ENCODE measurements at places on chromosomes 1 and 21.

- no peaks in the 10 kb centered on the region for H3K36me3 ChIP-seq
- H3K4me3 ChIP-seq: no peak overlapping the region
- H3K27me3 ChIP-seq: no peaks in the 10 kb centered on the region
- no peak overlapping the region for H3K27ac ChIP-seq
- no peak for DNase-seq
Measured at GRCh38 chr1:26496861-26497260, 24.6 kb downstream of the HMGN2 start.

GRCh38 chr1:244346972-244347618 is 104.6 kb downstream of the ADSS2 start:
- no peaks in the 10 kb centered on the region for H3K36me3 ChIP-seq
- H3K27ac ChIP-seq: no peak overlapping the region
- no peak for DNase-seq
- H3K4me1 ChIP-seq: no peaks in the 10 kb centered on the region

DNA sequence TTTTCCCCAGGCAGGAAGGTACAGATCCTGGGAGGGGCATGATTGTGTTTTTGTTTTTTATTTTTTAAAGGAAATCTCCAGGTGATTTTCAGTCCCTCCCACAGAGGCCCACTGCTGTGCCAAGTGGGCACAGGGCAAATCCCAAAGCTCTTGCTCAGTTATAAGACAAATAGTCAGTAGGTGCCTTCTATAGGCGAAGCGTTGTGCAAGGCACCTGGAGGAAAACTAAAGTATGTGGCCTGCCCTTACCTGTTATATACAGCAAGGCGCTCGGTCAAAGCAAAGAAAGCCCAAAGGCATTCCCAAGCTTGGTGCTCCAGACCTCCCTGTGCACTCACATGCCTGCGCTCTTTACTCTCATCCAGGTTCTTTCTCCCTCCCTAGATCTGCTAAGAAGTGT is 81.0 kb downstream of the KCNJ15 start:
- no peak overlapping the region for H3K4me3 ChIP-seq
- H3K36me3 ChIP-seq: no peaks in the 10 kb centered on the region
- H3K4me1 ChIP-seq: no peaks in the 10 kb centered on the region

DNA sequence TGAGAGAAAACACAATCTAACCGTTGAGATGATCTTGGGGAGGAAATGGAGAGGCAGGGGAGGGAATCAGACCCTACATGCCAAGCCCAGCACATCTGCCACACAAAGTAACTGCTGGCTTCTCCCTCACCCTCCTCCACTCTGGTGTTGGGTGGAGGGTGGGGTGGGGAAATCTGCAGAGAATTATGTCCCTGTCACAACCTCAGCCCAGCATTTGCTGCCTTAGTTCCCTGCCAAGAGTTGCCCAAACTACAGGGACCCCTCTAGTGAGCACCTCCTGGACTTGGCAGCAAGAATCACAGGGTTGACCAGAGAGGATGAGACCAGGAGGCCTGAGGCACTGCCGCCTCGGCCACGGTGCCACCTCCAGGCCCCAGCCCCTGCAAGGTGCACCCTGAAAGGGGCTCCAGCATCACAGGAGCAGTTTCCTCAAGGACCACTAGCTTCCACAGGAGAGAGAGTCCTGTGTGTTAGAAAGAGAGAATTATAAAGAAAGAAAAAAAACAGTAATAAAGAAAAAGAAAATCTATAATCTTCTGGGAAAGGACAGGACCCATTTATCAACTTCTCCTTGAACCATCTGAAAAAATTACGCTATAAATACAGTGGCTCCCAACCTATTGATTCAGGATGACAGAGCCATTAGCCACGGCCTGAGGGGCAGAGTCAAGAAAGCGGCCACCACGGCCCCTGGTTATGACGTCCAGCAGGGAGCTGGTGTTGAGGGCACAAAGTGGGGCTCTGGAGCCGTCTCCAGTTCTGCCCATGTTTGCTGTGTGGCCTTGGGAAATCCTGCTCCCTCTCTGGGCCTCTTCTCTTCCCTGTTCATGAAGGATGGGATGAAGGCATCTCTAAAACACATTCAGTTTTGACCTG is 451.7 kb downstream of the MATN1 start:
- H3K4me1 ChIP-seq: no peaks in the 10 kb centered on the region
- H3K27ac ChIP-seq: no peak overlapping the region
- H3K4me3 ChIP-seq: no peak overlapping the region
- H3K27me3 ChIP-seq: no peaks in the 10 kb centered on the region
- H3K36me3 ChIP-seq: no peaks in the 10 kb centered on the region

DNA sequence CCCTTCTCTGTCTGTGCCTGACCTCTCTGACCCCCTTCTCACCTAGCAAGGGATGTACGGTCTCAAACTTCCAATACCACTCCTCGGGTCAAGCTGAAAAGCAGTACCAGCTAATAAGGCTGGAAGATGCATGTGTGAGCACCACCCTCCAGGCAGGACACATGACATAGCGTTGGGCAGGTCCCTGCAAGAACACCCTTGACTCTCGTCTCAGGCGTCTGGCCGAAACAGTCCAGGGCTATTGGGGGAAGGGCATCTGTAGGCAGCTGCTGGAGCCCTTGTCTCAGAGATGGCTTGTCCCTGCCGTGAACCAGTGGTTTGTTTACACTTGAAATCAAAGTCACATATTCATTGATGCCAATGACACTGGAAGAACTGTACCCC is 56.5 kb downstream of the CD46 start:
- no peak overlapping the region for H3K4me3 ChIP-seq
- no peak overlapping the region for H3K27ac ChIP-seq
- no peak for DNase-seq
- peaks cover 41% of the 10 kb centered on the region for H3K4me1 ChIP-seq
- peaks cover 64% of the 10 kb centered on the region for H3K36me3 ChIP-seq
- H3K27me3 ChIP-seq: no peaks in the 10 kb centered on the region

GRCh38 chr1:108504447-108504846 is 54.3 kb downstream of the NBPF6 start:
- H3K36me3 ChIP-seq: no peaks in the 10 kb centered on the region
- H3K4me1 ChIP-seq: peaks cover 24% of the 10 kb centered on the region
- H3K4me3 ChIP-seq: no peak overlapping the region
- peaks cover 3% of the 10 kb centered on the region for H3K27me3 ChIP-seq

- peaks cover 94% of the 10 kb centered on the region for H3K27me3 ChIP-seq
- H3K4me3 ChIP-seq: no peak overlapping the region
- H3K27ac ChIP-seq: no peak overlapping the region
- no peaks in the 10 kb centered on the region for H3K36me3 ChIP-seq
- H3K4me1 ChIP-seq: peaks cover 60% of the 10 kb centered on the region
Measured at GRCh38 chr1:197917805-197918651, 856 bp downstream of the LHX9 start.
